CD14-positive monocyte (primary cell): ENCODE measurements at places on chromosomes 16 and 17. TPM values are rescaled to one million over a fixed set of nuclear protein-coding genes. Genes with fewer than 3 reads are reported as not detected.

ANKRD13B gene
- polyA plus RNA-seq: 0.27 and 0.37 TPM in 2 replicates

CHRNE gene
- 6.1 and 12.6 TPM in 2 replicates for polyA plus RNA-seq

PIK3R5 gene
- 32.1 TPM for polyA plus RNA-seq

G6PC1 gene
- not detected for polyA plus RNA-seq

P2RX1 gene
- 22.9 TPM for polyA plus RNA-seq

HSPB9 gene
- not detected for polyA plus RNA-seq

DPEP1 gene
- not detected for polyA plus RNA-seq

KRT26 gene
- polyA plus RNA-seq: not detected
